ENCODE measurements at places on chromosomes 6 and 20.

DNA sequence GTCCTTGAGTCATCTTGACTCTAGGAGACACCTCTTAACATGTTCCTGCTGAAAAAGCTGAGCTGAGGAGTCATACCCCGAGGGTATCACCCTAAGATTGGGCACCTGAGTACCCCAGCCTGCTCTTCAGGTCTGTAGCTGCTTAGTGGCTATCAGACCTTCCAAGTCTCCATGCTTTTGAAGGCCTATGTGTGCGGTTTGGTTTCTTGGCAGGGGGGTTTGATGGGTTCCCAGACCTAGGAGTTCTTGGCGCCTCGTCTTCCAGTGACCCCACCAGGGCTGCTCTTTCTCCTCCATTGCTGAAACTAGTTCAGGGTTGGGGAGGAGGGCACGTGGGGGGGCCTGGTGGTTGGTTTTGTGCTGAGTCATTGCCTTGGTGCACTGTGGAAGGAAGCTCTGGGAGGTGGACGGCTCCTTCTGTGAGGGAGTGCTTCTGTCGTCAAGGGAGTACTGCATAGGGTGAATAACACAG lies 20.1 kb downstream of the IGF2R start:
- DNase-seq = no peak

DNA sequence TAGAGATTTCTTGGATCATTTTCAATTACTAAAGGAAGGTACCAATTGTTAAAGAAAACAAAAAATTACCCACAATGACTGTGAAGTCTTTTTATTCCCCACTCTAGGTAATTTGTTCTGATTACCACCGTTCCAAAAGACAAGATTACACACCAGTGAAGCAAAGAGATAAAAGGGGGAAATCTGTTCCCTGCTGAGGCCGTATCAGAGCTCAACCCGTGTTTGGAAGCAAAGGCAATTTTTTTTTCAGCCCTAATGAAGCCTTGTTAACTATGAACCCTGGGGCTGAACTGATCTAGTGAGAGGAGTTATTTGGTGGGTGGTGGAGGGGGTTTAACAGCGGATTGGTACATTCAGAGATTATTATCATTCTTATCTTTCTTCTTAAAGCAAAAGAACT lies 128.5 kb downstream of the ALDH8A1 start:
- DNase-seq = no peak

GRCh38 chr6:8858854-8859331 lies 423.5 kb upstream of the SLC35B3 start:
- no peak for DNase-seq

DNA sequence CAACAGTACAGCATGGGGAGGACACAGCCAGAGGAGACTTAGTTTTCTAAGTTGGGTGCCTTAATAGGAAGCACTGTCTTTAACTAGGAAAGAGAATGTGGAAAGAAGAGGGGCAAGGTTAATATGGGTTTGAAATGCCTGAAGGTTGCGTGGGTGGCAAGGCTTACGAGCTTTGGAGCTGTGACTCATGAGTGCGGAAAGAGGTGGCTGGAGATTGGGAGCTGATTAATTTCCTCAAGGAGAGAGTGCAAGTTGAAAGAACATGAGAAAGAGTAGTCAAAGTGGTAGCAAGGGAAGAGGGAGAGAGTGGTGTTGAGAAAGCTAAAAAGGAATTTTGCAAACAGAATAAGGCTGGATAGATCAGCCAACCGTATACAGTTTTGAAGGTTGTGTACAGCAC lies 315.1 kb upstream of the PRND start:
- DNase-seq = no peak

- no peak for DNase-seq
These were observed 8.4 kb upstream of the NUP153 start for GRCh38 chr6:17714879-17715851.

- no peak for DNase-seq
These were observed 57.9 kb downstream of the TSHZ2 start for GRCh38 chr20:53030061-53030460.

- DNase-seq = no peak
These were observed 15.1 kb downstream of the GSTA1 start for GRCh38 chr6:52788478-52788877.

- DNase-seq = no peak
These were observed 76.7 kb upstream of the C20orf144 start for GRCh38 chr20:33585413-33585812.

- DNase-seq = no peak
These were observed 15.2 kb downstream of the B4GALT5 start for GRCh38 chr20:49698477-49698876.

- no peak for DNase-seq
These were observed 82.1 kb downstream of the ASXL1 start for GRCh38 chr20:32440069-32440757.

DNA sequence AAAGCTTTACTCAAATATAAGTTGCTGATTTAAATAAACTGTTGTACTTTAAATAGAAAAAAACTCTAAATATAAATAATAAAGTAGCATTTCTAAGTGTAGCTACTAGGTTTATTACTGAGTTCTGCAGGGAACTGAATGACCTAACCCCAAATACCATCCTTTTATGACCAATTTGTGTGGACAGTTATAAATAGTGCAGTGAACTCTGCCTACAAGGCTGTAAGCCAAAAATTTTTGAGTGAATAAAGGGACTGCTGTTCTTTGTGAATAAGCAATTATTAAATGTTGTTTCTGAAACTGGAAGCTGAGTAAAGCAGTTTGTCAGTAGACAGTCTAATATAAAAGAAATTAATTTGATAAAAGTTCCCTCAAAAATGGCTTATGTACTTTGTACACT lies 90.8 kb upstream of the ELOVL5 start:
- DNase-seq = no peak

GRCh38 chr6:92849636-92850035 lies 569.7 kb downstream of the EPHA7 start:
- no peak for DNase-seq

- DNase-seq = no peak
These were observed 6.0 kb downstream of the PNLDC1 start for GRCh38 chr6:159806021-159806458.

GRCh38 chr6:108689272-108690161 lies 128.8 kb downstream of the FOXO3 start:
- DNase-seq = peak; percentile 75

GRCh38 chr6:15274692-15275387 lies 29.0 kb downstream of the JARID2 start:
- DNase-seq = no peak

DNA sequence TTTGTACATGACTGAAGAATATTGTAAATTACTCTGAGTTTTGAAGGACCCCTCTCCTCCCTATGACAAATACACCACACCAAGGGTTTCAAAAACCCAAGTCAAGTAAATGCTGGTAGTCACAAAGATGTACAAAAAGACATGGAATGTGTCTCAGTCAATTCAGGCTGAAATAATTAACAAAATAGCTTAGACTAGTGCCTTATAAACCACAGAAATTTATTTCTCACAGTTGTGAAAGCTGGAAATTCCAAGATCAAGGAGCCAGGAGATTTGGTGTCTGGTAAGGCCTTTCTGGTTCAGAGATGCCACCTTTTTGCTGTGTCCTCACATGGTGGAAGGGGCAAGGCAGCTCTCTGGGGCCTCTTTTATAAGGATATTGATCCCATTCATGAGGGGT lies 202.3 kb upstream of the RIN2 start:
- DNase-seq = no peak

DNA sequence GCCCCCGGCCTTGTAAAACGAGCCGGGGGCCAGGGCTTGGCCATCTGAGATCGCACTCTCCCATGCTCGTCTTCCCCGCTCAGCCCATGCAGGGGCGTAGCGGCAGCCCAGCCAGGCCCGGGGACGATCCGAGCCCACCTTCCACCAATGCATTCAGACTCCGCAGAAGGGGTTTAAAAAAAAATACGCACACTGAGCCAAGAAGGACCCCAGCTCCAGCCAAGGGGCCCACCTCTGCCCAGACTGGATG lies 320 bp downstream of the GSTA4 start:
- DNase-seq = no peak

GRCh38 chr6:160138839-160139419 lies 17.3 kb downstream of the SLC22A1 start:
- DNase-seq = no peak

DNA sequence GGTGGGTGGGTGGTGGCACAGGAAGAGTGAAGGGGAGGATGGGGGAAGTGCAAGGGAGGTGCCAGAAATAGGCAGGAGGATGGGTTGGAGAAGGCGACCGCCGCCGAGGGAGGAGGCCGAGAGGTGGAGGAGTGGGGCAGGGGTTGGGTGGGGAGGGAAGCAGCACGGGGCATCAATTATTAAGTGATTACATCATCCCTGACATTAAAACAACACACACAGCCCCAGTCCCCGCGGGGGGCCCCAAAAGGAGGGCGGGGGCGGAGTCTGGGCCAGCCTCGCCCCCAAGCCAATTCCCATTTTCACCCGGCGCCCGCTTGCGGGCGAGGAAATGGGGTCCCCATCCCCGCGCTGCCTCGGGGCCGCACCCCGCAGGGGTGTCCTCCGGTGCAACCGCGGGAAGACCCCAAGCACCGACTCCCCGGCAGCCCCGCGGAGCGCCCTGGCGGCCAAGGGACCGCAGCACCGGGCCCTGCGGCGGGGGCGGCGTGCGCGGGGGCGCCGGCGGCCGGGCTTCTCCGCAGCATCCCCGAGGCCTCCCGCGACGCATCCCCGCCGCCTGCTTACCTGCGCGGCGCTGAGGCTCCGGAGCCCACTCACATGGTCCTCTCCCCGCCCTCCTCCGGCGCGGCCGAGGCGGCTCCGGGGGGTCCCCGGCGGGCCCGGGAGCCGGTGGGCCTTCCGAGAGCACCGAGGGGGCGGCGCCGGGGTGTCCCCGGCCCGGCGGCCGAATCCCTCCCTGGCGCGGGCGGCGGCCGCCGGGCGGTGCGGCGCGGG lies 663 bp downstream of the FYN start:
- DNase-seq = no peak

DNA sequence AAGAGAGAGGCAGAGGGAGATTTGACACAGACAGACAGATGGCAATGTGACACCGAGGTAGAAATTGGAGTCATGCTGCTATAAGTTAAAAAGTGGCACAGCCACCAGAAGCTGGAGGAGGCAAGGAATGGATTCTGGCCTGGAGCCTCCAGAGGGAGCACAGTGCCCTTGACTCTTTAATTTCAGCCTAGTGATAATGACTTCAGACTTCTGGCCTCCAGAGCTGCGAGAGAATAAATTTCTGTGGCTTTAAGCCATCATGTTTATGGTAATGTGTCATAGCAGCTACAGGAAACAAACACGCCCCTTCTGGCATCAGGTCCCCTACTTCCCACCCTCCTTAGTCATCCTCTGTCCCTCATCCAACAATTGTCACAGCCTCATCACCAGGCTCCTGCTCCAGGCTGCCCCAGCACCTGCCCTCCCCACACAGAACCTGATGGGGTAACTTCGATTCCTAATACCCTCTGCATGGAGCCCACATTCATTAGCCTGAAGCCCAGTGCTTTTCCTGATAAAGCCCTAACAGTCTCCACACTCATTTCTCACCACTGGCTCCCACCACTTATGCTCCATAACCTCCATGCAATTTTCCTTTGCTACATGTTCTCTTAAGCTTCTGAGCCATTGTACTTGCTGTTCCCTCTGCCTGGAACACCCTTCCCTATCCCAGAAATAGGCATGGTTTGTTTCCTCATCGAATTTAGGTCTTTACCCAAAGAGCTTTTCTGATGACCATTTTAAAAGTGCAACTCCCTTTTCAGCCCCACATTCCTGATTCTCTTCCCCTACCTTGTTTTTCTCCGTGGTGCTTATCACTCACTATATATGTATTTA lies 69.7 kb upstream of the TOX2 start:
- no peak for DNase-seq

DNA sequence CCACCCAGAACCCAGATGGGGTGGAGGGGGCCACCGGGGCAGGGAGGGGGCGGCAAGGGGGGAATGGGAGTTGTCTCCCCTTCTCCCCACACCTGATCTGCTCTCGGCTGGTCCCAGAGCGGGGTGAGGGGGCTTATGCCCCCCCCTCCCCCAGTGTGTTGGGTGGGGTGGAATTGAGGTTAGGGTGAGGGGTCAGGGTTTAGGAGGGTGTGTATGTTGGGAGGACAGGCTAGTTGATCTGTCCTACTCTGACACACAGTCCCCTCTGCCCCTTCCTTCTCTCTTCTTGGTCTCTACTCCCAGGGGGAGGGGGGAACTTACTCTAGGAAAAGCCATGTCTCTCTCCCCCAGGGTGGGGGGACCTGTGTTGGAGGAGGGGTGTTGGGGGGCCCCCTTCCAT lies 1.9 kb upstream of the ZBTB9 start:
- no peak for DNase-seq

DNA sequence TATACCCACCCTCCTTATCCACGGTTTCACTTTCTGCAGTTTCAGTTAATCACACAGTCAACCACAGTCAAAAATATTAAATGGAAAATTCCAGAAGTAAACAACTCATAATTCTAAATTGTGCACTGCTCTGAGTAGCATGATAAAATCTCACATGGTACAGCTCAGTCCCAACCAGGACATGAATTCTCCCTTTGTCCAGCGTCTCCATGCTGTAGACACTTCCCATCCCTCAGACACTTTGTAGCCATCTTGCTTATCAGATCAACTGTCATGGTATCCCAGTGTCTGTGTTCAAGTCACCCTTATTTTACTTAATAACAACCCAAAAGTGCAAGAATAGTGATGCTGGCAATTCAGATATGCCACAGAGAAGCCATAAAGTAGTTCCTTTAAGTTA lies 94.7 kb downstream of the PDE10A start:
- no peak for DNase-seq

DNA sequence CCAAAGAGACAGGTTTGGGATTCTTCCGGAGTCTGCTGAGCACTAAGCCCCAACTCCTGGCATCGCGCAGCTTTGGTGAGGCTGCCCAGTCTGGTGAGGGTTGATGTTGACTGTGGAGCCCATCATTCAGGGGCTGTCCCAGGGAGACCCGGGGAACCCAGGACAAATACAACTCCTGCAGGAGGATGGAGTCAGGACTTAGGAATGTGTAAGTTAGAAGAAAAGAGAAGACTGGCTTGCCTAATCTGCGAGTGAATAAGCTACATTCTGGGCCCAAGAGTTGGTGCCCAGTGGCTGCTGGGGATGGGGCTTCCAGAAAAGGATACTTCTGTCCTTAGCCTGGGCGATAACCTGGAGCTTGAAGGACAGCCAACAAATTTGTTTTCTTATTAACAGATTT lies 47.9 kb downstream of the STK35 start:
- DNase-seq = no peak

DNA sequence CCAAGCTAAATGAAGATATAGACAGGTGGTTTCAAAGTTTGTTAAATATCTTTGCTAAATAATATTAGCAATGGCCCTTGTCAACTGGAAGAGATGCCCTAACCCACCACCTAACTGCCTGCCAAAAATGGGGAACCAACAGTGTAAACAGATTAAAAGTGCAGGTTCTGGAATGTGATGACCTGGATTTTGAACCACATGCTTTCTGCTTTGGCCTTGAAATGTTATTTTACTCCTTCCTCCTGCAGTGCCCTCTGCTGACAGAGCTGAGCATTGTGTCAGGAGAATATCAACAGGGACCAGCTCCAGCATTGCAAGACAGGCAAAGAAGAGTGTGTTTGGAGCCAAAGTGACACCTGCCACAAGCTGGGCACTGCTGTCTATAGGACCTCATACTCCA lies 226.6 kb downstream of the MYLK4 start:
- no peak for DNase-seq

- no peak for DNase-seq
These were observed 27.1 kb upstream of the EMILIN3 start for GRCh38 chr20:41393705-41394066.

GRCh38 chr20:3871550-3872265 lies 17.5 kb upstream of the PANK2 start:
- DNase-seq = no peak

- DNase-seq = no peak
These were observed 13.6 kb downstream of the GLYATL3 start for GRCh38 chr6:49513153-49513989.

- DNase-seq = no peak
These were observed 702 bp upstream of the TNFAIP3 start for GRCh38 chr6:137866200-137866913.

GRCh38 chr20:24109008-24109407 lies 120.4 kb upstream of the GGTLC1 start:
- DNase-seq = no peak

Measured in left colon (tissue), 2 donors.